ENCODE measurements at places on chromosomes 1 and 21.
A peak's percentile ranks its signal among the peaks of the same experiment; 100 is the strongest.

GRCh38 chr1:182617734-182618351 lies 13.7 kb upstream of the RGS16 start:
- DNase-seq = no peak

DNA sequence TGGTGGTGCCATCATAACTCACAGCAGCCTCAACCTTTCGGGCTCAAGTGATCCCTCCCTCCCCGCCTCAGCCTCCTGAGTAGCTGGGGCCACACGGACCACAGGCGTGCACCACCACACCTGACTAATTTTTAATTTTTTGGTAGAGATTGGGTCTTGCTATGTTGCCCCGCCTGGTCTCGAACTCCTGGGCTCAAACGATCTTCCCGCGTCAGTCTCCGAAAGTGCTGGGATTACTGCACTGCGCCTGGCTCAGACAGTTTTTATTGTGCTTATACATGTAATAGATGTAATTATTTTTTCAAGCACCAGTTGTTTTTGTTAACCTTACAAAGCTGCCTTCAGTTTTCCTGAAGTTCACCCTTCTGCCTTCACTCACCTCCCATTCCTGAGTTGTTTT lies 38.0 kb upstream of the HMGN1 start:
- no peak for DNase-seq

DNA sequence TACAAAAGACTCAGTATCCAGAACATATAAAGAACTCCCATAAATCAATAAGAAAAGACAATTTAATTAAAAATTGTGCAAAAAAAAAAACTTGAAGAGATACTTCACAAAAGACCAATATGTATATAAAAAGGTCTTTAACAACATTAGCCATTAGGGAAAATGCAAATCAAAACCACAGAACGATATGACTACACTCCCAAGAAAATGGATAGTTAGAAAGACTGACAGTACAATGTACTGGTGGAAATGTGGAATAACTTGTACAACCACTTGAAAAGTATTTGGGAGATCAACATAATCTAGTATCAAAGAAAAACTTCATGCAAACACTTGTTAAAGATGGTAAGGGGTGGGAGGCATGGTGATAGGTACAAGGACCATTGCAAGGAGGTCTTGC lies 3.9 kb upstream of the CLCA1 start:
- DNase-seq = no peak

GRCh38 chr1:225691861-225692516 lies 39.1 kb upstream of the ENAH start:
- no peak for DNase-seq

- DNase-seq = no peak
Measured at GRCh38 chr1:41612953-41613352, 128.5 kb upstream of the EDN2 start.

- DNase-seq = no peak
Measured at GRCh38 chr1:156001662-156002171, 19.0 kb downstream of the SSR2 start.

- DNase-seq = no peak
Measured at GRCh38 chr1:24364605-24364974, 45.4 kb downstream of the GRHL3 start.

DNA sequence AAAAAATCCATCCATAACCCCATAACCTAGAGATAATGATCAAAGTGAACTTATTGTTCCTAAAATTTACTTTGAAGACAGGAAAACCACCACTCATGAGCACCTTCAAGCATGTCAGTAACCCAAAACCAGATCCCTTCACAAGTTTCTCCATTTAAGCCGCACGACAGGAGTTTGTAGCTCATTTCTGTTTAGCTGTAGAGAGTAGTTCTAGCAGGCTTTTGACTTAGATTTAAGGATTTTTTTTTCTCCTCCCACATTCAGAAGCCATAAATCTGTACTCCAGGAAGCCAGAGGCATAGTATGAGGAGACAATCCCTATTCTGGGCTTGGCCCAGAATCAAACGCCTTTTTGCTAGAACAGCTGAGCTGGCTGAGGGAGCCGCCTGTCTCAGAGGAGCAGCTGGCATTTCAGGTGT lies 25.6 kb downstream of the TOMM20 start:
- DNase-seq = no peak

DNA sequence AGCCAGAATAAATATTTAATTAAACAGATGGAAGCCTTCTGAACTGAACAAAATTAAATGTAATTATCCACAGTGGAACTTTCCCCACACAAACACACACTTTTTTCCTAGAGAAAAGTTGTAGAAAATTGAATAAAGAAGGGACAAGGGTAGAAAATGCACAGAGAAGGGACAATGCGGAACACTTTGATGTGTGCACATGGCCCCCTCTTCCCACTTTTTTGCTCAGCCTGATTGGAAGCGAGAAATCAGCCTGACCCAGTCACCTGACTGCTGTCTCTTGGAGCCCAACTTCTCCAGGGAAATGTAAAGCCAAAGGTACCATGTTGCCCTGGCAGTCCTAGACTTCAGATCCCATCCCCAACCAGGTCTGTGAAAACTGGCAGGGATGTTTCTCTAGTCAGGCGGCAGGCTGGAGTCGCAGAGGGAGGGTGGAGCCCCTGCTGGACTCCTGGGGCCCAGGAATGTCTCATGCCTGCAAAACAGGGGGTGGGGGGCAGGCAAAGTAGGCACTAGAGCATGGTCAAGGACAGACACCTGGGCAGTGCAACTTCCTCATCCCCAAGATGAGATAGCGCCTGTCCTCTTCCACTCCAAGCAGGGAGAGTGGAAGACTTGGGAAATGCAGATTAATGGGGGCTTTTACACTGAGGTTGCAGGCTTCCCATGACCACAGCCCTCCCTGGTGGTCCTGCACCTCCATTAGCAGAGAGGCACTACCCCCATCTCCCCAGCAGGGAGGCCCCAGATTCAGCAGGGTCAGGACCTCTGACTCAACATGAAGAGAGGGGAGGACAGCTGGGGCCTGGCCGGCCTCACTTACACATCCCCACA lies 2.8 kb downstream of the CERS2 start:
- DNase-seq = peak; percentile 17

GRCh38 chr1:67429528-67430357 lies 459 bp downstream of the SERBP1 start:
- no peak for DNase-seq

All from activated T-cell treated with anti-CD3 and anti-CD28 coated beads for 48 hours (primary cell).